ENCODE measurements at places on chromosomes 11 and 22. TPM values are rescaled to one million over a fixed set of nuclear protein-coding genes. Genes with fewer than 3 reads are reported as not detected.
A peak's percentile ranks its signal among the peaks of the same experiment; 100 is the strongest.

DNA sequence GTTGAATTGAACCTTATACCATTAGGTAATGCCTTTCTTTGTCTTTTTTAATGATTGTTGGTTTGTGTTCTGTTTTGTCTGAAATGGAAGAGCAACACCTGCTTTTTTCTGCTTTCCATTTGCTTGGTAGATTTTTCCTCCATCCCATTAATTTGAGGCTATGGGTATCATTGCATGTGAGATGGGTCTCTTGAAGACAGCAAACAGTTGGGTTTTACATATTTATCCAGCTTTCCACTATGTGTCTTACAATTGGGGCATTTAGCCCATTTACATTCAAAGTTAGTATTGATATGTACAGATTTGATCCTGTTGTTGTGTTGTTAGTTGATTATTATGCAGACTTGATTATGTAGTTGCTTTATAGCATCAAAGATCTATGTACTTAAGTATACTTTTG, 21.1 kb upstream of the RAB38 start:
- no peaks in the 10 kb centered on the region for H3K27me3 ChIP-seq
- H3K4me3 ChIP-seq, result no peak overlapping the region
- no peaks in the 10 kb centered on the region for H3K36me3 ChIP-seq
- DNase-seq, result no peak
- H3K27ac ChIP-seq, result no peak overlapping the region

GRCh38 chr11:72529068-72529467, 94.7 kb upstream of the CLPB start:
- no peak overlapping the region for H3K27ac ChIP-seq
- H3K4me3 ChIP-seq, result no peak overlapping the region
- no peaks in the 10 kb centered on the region for H3K36me3 ChIP-seq
- DNase-seq, result no peak
- no peaks in the 10 kb centered on the region for H3K4me1 ChIP-seq
- peaks cover 4% of the 10 kb centered on the region for H3K27me3 ChIP-seq

- peak overlapping the region; percentile 65 for H3K27ac ChIP-seq
- H3K36me3 ChIP-seq, result no peaks in the 10 kb centered on the region
- no peak overlapping the region for H3K4me3 ChIP-seq
- no peaks in the 10 kb centered on the region for H3K4me1 ChIP-seq
- no peaks in the 10 kb centered on the region for H3K27me3 ChIP-seq
Measured at GRCh38 chr11:118010738-118011461, 24.7 kb downstream of the IL10RA start.

DNA sequence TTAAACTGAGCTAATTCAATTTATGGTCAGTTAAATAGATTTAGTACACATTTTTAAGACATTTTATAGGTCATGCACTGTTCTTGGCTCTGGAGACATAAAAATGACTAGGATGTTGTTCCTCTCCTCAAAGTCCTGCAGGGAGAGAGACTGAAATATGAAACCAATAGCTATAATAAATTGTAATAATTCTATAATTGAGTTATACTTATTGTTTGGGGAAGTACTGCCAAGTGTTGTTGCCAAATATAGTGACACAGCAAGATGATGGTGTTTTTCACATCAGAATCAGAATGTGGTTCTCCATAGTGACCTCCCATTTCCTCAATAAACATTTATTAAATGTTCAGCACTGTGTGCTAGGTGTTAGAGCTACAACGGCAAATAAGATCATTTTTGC, 470.6 kb downstream of the NTM start:
- no peaks in the 10 kb centered on the region for H3K4me1 ChIP-seq
- H3K27me3 ChIP-seq, result no peaks in the 10 kb centered on the region
- H3K4me3 ChIP-seq, result no peak overlapping the region
- no peak overlapping the region for H3K27ac ChIP-seq

GRCh38 chr22:45903355-45904135, 73.4 kb downstream of the WNT7B start:
- H3K4me3 ChIP-seq, result no peak overlapping the region
- peaks cover 11% of the 10 kb centered on the region for H3K4me1 ChIP-seq
- no peak overlapping the region for H3K27ac ChIP-seq
- no peaks in the 10 kb centered on the region for H3K36me3 ChIP-seq

DNA sequence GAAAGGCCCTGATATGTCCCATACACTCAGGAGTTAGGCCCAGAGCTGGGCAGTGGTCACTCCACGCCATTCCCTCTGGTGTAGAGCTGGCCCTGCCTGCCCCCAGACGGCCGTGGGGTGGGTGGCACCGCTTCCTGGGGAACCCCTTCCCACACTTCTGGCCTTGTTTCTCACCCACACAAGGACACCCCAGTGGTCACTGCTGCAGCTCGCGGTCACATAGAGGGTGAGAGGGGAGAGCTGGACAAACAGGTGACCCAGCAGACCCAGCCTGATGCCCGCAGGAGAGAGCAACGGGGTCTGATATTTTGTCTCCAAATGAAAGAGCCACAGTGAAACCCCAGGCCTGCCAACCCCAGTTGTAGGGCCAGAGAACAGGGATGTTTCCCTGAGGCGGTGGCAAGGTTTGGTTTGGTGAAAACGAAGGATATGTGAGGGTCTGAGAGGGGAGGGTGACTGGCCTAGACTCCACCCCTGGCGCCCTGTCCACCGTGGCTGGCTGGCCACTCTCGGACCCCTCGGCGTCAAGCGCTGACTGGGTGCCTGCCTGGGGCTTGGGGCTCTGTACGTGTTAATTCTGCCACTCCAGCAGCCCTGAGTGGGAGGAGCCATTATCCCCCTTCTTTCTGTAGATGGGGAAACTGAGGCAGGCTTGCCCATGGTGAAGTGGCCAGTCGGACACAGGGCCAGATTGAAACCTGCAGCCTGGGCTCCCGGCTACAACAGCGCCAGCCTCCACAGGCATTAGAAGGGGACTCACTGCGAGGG, 71.0 kb upstream of the PPARA start:
- H3K36me3 ChIP-seq, result no peaks in the 10 kb centered on the region
- peak; percentile 7 for DNase-seq
- H3K4me1 ChIP-seq, result peaks cover 93% of the 10 kb centered on the region
- H3K27me3 ChIP-seq, result no peaks in the 10 kb centered on the region
- H3K4me3 ChIP-seq, result no peak overlapping the region

DNA sequence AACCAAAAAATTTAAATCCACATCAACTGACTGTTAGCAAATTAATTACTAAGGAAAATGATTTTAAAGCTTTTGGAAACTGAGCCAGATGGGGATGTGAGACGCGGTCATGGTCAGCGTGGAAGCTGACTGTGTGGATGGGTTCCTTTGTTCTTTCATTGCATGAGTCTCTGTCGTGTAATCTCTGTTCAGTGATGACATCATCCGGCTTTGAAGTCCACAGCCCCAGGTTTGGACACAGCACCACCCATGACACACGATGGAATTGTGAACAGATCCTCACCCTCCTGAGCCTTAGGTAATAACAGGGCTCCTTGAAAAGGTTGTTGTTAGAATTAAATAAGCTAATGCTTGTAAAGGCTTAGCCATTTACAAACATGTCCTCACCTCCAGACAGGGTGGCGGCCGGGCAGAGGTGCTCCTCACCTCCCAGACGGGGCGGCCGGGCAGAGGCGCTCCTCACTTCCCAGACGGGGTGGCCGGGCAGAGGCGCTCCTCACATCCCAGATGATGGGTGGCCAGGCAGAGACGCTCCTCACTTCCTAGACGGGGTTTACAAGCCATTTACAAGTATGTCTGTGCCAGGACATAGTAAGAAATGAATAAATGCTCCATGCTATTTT, 677.3 kb downstream of the TBC1D22A start:
- no peak overlapping the region for H3K4me3 ChIP-seq
- no peak for DNase-seq
- H3K27me3 ChIP-seq, result no peaks in the 10 kb centered on the region
- no peaks in the 10 kb centered on the region for H3K4me1 ChIP-seq

DNA sequence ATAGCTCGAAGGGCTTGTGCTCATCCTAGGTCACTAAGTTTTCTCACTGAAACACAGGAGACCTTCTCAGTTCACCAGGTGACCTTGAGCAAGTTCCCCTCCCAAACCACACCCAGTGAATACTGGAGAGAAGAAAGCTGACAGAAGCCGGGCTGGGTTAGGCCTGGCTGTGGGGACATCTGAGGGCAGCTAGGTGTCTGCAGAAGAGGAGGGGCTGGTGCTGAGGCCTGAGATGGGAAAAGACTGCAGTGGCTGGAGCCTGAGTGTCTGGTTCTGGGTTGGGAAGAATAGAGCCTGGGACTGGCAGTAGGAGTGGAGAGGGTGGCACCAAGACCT, 602 bp upstream of the INPP5J start:
- H3K4me3 ChIP-seq, result no peak overlapping the region
- peaks cover 19% of the 10 kb centered on the region for H3K4me1 ChIP-seq
- H3K27ac ChIP-seq, result peak overlapping the region; percentile 82

GRCh38 chr11:64539711-64540427, 51.2 kb upstream of the SLC22A12 start:
- H3K36me3 ChIP-seq, result no peaks in the 10 kb centered on the region
- no peak overlapping the region for H3K4me3 ChIP-seq
- no peak overlapping the region for H3K27ac ChIP-seq
- no peak for DNase-seq
- peaks cover 10% of the 10 kb centered on the region for H3K27me3 ChIP-seq

The OR8A1 gene
- total RNA-seq, result not detected

The OR5B21 gene
- not detected for total RNA-seq

The KCNJ1 gene
- not detected for total RNA-seq

The GANAB gene
- total RNA-seq, result 121 TPM

The CALCA gene
- not detected for total RNA-seq
